ENCODE measurements at places on chromosomes 5 and 9.
A peak's percentile ranks its signal among the peaks of the same experiment; 100 is the strongest.

GRCh38 chr5:120464627-120465435, 731 bp downstream of the PRR16 start:
- DNase-seq, result no peak

DNA sequence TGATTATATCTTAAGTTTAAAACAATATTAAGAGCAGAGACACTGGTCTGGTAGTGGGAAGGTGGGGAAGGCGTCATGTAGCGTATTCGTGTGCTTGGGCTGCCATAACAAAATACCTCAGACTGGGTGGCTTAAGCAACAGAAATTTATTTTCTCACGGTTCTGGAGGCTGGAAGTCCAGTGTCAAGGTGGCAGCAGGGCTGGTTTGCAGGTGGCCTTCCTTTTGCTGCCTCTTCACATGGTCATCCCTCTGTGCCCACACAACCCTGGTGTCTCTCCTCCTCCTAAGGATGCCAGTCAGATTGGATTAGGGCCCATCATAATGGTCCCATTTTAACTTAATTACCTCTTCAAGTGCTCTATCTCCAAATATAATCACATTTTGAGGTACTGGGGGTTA, 9.6 kb downstream of the IL31RA start:
- no peak for DNase-seq

- no peak for DNase-seq
These were observed 4.4 kb upstream of the DIPK1B start for GRCh38 chr9:136707849-136708517.

DNA sequence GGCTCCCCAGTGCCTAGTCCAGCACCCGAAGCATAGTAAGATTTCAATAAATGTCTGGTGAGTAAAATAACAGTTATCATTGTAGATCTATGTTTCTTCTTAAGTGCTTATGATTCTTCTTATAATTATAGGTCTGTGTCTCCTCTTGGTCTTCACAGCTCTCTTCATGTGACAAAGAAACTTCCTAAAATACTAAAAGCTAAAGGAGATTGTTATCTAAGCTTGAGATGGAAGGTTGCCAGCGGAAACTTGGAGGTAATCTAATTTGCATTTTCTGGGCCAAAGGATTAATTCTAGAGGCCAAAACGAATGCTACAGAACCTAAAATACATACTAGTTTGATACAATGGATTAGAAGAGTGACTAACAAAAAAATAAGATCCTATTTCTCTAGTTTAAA, 13.6 kb upstream of the ARHGAP26 start:
- DNase-seq, result no peak

DNA sequence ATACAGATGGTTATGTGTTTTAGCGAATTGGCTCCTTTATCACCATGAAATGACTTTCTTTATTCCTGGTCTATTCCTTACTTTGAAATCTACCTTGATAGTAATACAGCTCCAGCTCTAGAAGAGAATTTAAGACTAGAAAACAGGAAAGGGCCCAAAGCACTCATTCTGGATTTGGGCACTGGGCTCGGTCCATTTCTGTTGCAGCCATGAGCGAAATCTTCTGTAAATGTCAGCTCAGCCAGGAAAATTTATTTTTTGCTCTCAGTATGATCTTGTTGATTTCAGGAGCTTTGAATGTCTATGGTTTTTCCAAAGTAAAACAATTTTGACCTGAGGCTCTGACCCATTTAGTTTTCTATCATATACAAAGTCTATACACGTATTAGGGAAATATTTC, 104.1 kb downstream of the DIRAS2 start:
- no peak for DNase-seq

- no peak for DNase-seq
These were observed 477.5 kb upstream of the EDIL3 start for GRCh38 chr5:84862132-84862531.

DNA sequence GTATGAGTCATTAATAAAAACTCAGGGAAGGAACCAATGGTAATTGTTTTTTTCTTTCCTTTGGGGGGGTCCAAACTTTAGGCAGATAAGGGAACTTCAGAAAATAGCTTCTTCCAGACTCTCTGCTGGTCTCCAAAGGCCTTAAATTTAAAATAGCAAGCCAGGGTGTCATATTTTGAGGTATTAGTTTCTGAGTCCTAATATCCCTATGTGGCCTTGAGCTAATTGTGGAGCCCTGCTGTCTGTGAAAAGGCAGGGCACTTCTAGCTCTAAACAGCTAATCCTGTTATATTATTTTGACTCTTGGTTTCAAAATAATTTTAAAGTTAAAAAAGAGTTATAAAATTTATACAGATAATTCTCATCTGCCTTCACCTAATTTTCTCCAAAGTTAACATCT, 195.7 kb upstream of the PPP1R2B start:
- DNase-seq, result no peak

- no peak for DNase-seq
These were observed 13.0 kb downstream of the DNAJC18 start for GRCh38 chr5:139426203-139426885.

GRCh38 chr9:113274474-113275156, 757 bp downstream of the CDC26 start:
- DNase-seq, result peak; percentile 56

DNA sequence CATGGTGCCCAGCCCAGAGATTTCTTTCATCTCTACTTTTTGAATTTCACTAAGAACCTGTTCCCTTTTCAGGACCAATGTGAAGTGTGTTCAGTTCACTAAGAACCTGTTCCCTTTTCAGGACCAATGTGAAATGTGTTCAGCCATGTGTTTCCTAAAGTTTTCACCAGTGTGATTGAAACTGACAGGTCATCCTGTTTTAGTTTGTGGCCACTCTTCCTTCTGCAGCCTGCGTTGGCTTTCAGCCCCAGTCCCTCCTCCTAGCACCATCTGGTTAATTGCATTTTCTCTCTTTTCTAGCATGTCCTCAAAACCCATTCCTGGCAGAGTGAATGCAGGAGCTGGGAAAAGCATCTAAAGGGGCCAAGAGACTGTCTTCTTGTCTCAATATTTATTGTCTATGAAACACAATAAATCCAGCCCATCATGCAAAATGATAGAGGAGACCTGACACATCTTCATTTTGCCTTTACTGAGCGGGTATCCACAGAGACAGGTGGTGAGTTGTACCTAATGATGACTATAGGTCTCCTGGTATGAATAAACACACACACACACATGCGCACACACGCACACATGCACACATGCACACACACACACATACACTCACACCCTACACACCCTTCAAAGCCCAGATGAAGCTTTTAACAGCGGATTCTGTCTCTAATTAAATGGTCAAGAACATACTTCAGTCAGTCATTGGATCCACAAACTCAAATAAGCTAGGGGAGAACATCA, 6.1 kb upstream of the PANK3 start:
- DNase-seq, result no peak

DNA sequence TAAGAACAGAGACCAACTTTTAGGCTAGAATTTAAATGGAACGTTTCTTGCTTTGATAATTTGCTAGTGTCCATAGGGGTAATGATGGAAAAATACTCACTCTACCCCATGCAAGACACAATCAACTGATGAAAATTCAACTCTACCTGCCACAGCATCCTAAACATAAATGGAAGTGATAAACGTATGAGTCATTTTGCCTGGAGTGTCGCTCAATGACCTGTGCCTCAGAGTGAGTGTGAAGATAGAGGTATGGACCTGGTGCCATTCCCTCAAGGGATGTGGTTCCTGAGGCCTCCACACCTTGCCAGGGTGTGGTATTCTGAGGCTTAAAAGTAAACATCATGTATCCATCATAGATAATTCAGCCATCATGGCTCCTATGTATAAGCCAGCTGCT, 14.0 kb downstream of the ARL14EPL start:
- DNase-seq, result no peak

GRCh38 chr5:156219483-156220005, 107.4 kb upstream of the SGCD start:
- DNase-seq, result no peak

GRCh38 chr9:90000925-90001324, 396.1 kb downstream of the GADD45G start:
- DNase-seq, result no peak
